ENCODE measurements at places on chromosomes 3 and 15.

- DNase-seq: no peak
Observed at GRCh38 chr3:14663396-14664135, 11.4 kb upstream of the C3orf20 start.

- no peak for DNase-seq
Observed at GRCh38 chr15:27124287-27124871, 153.4 kb downstream of the GABRG3 start.

DNA sequence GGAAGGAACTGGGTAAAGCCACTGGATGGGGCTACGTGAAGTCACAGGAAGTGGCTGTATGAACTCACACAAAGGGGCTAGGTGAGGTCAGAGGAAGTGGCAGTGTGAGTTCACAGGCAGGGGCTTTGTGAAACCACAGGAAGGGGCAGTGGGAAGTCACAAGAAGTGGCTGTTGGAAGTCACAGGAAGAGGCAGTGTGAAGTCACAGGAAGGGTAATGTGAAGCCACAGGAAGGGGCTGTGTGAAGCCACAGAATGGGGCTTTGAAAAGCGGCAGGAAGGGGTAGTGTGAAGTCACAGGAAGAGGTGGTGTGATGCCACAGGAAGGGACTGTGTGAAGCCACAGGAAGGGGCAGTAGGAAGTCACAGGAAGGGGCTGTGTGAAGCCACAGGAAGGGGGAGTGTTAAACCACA, 34.6 kb downstream of the GASK1A start:
- DNase-seq: peak; percentile 4

- DNase-seq: no peak
Observed at GRCh38 chr15:79185199-79185598, 94.6 kb upstream of the RASGRF1 start.

- no peak for DNase-seq
Observed at GRCh38 chr15:89021224-89021623, 67.0 kb upstream of the ABHD2 start.

GRCh38 chr3:184691397-184692231, 20.2 kb downstream of the MAGEF1 start:
- no peak for DNase-seq

- no peak for DNase-seq
Observed at GRCh38 chr3:102141928-102142239, 292.6 kb downstream of the NFKBIZ start.

DNA sequence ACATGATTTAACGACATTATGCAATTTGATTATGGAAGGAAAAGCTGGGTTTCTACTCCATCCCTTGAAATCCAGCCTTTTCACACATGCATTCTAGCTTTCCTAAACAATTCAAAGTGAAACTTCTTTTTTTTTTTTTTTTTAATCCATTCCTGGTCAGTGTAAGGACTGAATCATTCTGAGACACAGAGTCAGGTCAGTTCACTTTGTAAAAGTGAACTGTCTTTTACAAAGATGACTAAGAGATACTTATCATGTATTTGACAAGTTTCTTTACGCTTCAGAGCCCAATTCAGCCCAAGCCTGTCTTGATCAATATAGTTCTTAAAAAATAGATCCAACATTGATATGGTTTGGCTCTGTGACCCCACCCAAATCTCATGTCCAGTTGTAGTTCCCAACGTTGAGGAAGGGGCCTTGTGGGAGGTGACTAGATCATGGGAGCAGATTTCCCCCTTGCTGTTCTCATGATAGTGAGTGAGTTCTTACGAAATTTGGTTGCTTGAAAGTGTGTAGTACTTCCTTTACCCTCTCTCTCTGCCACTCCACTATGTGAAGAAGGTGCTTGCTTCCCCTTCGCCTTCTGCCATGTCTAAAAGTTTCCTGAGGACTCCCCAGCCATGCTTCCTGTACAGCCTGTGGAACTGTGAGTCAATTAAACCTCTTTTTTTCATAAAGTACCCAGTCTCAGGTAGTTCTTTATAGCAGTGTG, 345.6 kb upstream of the THBS1 start:
- DNase-seq: no peak

DNA sequence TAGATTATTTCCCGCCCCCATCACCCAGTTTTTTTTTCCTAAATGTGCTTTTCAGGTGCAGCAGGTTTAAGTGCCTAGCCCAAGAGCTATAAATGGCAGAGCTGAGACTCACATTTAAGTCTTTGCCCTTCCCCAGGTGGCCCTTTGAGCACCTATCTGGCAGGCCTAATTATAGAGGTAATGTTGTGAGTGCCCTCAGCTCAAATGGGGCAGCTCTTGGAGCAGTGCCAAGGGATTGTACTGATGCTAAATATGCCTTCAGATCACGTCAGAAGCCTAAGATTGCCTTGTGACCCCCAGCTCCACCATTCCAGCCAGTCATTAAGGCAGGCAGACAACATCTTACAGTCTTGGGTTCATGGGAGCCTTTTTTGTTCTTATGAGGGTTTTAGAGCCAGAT, 159.5 kb downstream of the RPLP1 start:
- no peak for DNase-seq

- DNase-seq: no peak
Observed at GRCh38 chr15:22942877-22943276, 37.3 kb downstream of the CYFIP1 start.

GRCh38 chr3:184140436-184140835, 5.3 kb downstream of the EIF2B5 start:
- peak; percentile 54 for DNase-seq

GRCh38 chr3:107208100-107208499, 169.1 kb upstream of the CCDC54 start:
- no peak for DNase-seq
